ENCODE measurements at places on chromosomes 5 and 9.

DNA sequence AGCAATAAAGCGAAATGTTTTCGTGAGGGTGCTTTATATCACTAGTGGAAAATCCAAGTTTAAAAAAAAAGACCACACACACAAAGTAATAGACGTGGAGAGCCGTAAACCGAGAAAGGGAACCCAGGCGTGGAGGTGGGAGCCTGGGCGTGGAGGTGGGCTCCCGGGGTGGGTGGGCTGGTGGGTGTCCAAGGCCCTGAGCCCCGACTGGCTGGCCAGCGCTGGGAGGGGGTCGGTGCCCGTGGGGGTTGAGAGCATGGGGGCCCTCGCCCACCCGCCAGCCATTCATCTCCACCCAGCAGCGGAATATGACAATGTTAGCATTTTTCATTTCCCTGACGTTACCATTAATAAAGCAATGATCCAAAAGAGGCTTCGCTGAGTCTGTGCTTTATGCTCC, 135.0 kb downstream of the MVB12B start:
- DNase-seq = no peak

- DNase-seq = no peak
These were observed 590.4 kb upstream of the PTGER4 start for GRCh38 chr5:40089269-40089668.

GRCh38 chr9:121767171-121767769, 115.8 kb downstream of the DAB2IP start:
- no peak for DNase-seq

GRCh38 chr5:73770172-73771025, 144.4 kb downstream of the ARHGEF28 start:
- no peak for DNase-seq

Data from stimulated activated CD8-positive, alpha-beta memory T cell treated with anti-CD3 and anti-CD28 coated beads, Interleukin-4, amount 100 ng/mL, for 4 hours (primary cell).